HFF-Myc (cell line): ENCODE measurements at places on chromosomes 11 and 22.

DNA sequence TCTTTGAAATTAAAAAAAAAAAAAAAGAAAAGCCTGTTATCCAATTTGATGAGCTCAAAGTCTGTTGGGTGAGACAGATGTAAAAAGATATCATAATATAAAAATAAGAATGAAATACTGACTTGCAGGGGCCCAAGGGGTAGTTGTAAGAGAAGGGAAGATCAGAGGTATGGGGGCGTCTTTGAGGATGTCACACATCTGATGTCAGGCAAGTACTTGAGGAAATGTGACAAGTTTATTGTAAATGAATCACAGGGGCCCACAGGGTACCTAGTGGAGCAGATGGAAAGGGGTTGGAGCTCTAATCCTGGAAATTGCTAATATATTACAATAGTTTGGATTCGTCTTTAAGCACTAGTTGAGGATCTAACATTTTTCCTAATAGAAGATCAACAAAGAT is 131.6 kb downstream of the MAML2 start:
- no peak for DNase-seq

GRCh38 chr11:109993786-109994185 is 99.4 kb upstream of the ZC3H12C start:
- DNase-seq, result no peak

- DNase-seq, result no peak
Measured at GRCh38 chr11:123187665-123188507, 7.2 kb downstream of the CLMP start.

DNA sequence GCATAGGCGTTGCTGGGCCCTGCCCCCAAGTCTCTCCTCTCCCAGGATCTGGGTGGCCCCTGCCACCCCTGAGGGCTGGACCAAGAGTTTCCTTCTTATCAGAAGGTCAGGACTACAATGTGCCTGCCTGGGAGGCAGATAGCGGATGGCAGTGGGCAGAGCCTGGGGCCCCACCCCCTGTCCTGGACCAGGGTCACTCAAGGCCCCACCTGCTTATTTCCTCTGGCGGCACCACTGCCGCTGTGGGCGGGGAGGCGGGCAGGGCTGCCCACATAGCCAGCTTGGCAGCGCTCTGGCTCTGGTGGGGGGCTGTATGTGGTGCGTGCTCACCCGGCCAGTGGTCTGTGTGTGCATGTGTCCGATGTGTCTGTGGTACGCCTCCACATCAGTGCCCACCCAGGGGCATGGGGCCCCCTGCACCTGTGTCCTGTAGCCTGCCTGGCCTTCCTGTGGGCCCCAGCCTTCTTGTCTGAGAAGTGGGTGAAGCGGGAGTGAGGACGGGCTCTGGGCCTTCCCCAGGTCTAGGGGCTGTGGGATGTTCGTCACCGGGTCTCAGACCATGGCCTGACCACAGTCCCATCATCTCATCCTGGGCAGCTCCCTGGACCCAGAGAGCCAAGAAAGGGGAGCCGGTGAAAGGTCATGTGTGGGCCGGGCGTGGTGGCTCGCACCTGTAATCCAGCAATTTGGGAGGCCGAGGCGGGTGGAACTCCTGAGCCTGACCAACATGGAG is 3.0 kb downstream of the GAS2L1 start:
- DNase-seq, result no peak

DNA sequence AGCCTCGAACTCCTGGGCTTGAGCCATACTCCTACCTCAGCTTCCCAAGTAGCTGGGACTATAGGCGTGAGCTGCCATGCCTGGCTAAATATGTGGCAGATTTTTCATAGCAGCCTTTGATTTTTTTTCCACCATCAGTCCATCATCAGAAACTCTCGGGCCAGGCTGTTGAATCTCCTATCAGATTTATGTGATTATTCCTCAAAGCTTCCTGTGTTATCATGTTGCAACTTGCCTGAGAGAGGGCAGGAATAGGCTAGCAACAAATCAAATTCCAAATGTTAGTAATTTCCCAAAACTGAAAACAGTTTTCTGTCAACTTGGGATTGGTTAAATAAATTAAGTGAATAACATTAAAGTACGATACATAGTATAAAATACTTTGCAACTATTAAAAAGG is 3.4 kb downstream of the LRRC51 start:
- DNase-seq, result no peak

GRCh38 chr22:49450498-49450897 is 377.2 kb downstream of the BRD1 start:
- no peak for DNase-seq

DNA sequence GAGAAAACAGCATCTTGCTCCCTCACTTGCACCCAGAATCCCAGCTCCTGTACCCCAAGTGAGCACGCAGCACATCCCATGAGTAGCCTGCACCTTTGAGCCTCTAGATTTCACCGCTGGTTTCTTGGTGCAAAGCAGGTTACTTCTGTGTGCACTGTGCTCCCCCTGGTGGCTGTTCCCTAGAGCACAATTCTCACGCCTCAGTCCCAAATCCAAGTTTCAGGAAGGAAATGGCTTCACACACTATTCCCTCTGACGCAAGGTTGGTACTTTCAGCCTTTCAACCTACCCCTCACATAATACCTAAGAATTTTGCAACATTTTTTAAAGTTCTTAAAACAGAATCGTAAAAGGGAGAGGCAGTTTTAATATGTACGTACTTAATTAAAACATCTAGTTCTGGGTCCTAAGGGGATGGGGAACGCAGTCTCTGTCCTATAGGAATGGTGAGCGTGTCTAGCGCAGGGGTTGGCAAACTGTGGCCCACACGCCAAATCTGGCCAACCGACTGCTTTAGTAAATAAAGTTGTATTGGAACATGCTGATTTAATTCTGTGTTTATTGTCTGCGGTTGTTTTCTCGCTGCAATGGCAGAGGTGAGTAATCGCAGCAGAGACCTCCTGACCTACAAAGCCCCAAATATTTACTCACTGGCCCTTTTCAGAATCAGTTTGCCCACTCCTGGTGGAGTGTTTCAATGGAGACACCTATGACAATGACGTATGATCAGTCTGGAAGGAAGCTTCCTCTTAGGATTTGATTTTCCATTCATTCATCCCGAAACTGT is 27.5 kb downstream of the DHCR7 start:
- DNase-seq, result no peak

- no peak for DNase-seq
Measured at GRCh38 chr11:46285594-46286033, 8.2 kb downstream of the CREB3L1 start.

DNA sequence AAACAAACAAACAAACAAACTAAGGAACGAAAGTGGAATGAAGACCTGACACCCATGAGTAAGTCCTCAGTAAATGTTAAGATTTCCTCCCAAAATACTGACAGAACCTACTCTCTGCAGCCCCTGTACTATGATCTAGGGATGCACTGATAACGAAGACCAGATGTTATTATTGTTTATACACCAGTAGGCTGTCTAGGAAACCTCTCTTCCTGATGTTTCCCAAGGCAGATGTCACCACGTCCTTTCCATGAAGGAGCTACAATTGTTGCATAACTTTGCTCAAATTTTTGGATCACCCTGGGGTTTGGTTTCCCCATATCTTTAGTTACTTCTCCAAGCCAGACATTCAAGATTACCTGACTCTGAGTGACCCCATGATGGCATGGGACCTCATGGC is 340.7 kb downstream of the MIAT start:
- DNase-seq, result no peak

GRCh38 chr22:21937821-21938070 is 14.9 kb downstream of the PPM1F start:
- DNase-seq, result no peak

GRCh38 chr11:4682623-4683419 is 14.8 kb downstream of the OR51E2 start:
- DNase-seq, result no peak

- no peak for DNase-seq
Measured at GRCh38 chr22:37926771-37927636, 20.9 kb downstream of the MICALL1 start.

DNA sequence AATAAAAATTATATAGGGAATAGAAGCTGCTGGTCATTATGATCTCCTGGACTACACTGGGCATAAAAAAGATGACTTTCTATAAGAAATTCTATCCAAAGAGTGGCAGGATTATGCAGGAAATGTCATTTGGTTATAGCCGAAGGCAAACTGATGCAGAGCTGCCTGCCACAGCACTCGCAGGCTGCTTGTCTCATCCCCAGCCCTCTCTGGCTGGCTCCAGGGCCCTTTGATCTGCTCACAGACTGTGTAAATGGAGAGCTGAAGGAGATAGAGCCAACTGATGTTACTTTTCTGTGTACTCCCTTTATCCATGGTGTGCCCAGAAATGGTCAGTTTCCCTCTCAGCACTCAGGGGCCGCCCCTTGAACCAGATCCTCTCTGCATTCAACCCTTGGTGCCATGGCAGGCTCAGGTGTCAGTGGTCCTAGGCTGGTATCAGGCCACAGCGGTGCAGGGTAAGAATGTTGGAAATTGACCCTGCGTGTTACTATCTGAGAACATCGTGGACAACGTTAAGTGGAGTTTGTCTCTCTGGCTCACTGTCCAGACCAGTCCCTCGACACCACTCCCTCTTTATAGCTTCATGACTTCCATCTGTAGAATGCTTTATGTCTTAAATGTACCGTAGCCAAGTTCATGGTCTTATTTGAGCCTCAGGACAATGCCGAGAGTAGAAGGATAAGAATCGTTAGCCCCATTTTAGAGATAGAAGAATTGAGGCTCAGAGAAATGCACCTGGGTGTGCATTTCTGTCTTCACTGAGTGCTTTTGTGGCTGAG is 27.8 kb downstream of the TEAD1 start:
- DNase-seq, result no peak

DNA sequence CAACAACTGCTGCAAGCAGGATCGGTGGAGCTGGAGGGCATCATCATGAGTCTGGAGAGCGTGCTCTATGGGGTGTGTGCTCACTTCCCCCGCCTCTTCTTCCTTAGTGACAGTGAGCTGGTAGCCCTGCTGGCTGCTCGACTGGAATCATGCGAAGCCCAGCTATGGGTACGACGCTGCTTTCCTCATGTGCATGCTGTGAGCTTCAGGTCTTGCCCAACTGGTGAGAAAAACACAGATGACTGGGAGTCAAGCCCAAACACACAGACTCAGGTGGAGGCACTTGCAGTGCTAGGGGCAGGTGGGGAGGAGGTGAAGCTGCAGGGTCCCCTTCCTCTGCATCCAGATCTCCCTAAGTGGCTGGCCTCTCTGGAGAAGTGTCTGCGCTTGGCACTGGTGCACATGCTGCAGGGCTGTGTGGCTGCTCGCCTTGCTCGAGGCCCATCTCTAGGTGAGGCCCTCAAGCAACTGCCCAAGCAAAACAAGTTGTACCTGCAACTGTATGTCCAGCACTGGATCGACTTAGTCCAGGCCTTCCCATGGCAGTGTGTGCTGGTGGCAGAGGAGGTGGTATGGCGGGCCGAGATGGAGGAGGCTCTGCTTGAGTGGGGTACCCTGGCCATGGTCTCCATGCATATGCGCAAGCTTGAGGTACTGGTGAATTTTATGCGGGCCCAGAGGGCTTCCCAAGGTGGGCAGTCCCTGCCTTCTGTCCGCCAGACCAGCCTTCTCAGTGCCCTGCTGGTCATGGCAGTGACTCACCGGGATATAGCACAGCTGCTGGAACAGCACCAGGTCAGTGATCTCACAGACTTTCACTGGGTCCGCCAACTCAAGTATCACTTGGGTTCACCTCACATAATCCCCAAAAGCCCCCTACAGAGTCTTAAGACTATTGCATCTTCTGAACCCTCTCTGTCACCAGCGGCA is 48.1 kb downstream of the DNHD1 start:
- DNase-seq, result no peak

DNA sequence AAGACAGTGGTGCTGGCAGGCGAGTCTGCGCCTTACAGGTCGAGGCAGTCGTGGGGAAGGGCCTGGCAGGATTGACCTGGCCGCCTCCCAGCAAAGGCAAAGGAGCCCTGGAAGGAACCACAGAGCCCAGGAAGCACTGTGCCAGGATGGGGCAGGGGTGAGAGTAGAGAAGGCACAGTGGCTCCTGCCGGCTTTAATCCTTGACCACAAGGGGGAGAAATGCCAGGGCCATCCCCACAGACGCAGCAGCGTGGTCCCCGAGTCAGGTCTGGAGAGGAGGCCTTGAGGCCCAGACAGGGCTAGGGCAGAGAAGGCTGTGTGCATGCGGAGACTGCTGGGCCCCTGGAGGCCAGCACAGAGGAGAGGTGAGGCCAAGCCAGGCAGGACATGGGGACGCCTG is 9.9 kb upstream of the NDUFS8 start:
- no peak for DNase-seq

- DNase-seq, result no peak
Measured at GRCh38 chr11:75797792-75798191, 17.2 kb upstream of the UVRAG start.

DNA sequence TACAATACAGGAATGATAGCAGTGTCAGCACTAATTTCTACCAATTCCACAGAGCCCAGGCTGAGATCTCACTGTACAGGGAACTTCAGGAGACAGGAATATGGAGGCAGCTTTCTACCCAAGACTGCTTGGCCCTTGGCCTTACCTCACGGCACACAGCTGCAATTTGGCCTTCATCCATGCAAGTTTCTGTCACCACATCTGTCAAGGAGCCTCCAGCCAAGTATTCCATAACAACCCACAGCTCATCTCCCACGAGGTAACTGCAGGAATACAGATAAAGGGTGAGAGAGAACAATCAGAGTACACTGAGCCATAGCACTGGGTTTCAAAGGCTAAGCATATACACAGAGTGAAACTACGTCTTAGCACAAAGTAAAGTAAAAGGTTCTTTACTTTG is 39.0 kb upstream of the GDPD4 start:
- no peak for DNase-seq
